Posterior vena cava (tissue), 2 donors: ENCODE measurements at places on chromosomes 2 and 18.

DNA sequence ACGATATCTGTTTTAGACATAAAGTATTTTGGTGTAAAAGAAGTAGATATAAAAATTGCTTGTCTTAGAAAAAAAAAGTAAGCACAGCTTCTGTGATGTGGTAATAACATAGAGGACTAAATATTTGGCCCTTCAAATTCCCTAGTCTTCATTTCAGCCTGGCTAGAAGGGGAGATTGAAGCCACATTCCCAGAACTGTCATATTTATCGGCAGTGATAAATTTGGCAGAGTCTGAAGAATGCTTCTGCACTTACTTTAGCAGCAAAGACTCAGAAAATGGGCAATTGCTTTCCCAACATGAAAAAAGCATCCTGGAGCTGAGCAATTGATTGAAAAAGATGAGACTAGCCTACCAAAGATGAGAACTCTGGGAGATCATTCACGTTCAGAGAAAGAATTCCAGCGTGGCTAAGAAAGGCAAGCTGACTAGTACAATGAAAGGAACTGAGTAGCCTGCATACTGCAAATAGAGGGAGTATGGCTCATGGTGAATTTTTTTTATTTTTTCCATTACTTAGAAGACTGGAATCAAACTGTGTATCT, 278.7 kb upstream of the KLHL29 start:
- no peak for DNase-seq

DNA sequence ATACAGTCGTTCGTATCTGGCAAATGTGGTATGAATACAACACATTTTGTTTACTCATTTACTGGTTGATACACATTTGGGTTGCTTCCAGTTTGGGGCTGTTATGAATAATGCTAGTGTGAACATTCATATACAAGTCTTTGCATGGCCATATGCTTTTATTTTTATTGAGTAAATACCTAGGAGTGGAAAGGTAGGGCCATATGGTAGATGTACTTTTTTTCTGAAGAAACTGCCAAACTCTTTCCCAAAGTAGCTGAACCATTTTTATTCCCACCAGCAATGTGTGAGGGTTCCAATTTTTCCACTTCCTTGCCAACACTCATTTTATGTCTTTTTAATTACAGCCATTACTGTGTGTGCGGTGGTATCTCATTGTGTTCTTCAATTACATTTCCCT, 496.2 kb upstream of the NRXN1 start:
- DNase-seq, result no peak

DNA sequence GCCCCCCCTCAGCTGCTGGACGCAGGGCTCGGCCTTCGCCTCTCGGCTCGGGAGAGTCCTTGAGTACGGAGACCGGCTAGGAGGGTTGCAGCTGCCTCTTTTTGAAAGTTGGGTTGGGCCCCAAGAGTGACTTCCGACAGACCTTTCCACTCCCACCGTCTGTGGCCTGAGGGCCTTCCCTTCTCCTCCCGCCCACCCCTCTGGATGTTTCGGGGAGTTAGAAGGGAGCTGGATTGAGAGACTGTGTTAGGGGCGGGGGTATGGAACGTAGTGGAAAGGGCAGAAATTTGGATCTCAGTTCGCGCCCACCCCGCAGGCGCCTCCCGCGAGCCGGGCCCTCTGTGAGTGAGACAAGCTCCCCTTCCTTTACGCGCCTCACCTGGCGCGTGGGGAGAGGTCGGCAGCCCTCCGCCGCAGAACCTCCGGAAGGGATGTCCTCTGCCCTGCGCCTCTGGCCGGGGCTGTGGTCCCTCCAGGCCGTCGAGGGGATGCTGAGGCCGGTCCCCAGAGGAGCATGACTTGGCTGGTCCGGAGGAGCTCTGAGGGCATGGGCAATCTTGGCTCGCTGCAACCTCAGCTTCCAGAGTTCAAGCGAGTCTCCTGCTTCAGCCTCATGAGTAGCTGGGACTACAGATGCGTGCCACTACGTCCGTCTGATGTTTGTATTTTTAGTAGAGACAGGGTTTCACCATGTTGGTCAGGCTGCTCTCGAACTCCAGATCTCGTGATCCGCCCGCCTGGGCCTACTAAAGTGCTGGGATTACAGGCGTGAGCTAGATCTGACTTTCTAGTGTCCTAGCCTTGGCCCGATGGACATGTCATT, 15.9 kb downstream of the C2orf74 start:
- DNase-seq, result peak; percentile 85

DNA sequence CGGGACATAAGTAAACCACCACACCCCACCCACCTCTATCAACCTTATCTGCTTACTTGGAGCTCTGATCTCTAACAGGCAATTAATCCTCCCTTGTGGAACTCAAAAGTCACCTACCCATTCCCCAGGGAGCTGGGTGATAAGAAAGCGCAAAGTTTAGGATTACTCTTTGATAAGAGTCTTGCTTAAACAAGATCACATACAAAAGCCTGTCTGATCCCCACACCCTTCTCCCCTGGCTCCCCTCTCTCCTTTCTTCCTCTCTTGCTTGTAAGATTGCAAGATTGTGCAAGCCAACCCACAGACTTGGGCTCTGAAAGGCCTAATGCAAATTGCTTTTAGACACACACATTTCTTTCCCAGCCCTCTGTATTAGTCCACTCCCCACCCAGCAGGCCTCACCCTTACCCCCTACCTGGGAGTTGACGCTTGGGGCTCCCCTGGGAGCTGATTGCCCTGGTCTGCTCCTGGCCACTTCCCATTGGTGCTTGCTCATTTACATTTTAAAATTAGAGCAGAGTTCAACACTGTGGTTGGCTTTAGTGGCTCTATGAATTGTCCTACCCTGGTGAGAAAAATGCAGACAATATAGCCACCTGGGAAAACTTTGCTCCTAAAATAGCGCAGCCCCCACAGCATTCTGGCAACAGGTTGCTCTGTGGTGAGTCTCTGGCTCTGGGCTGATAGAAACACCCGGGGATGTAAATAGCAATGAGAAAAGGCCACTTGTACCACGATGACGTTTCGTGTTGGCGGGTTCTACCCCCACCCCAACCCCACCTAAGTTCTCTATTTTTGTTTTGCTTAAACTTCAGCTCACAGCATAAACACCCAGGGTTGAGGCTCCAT, 92.8 kb upstream of the MSH2 start:
- no peak for DNase-seq

- no peak for DNase-seq
These were observed 80.9 kb upstream of the BCL2L11 start for GRCh38 chr2:111039628-111040383.

DNA sequence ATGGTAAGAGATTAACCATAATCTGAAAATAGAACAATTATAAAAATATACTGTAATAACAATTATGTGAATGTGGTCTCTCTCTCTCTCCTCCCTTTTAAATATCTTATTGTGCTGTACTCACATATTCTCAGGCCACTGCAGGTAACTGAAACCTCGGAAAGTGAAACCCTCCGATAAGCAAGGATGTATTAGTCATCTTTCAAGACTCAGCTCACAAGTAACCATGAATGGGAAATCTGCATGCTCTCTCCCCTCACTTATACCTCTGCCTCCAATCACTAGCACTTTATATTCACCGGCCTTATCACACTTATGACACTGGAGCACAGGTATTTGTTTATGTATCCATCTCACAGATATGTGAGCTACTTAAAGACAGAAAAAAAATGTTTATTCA, 139.7 kb downstream of the LRP2 start:
- no peak for DNase-seq

- DNase-seq, result no peak
These were observed 79.6 kb upstream of the GCFC2 start for GRCh38 chr2:75790121-75790813.

DNA sequence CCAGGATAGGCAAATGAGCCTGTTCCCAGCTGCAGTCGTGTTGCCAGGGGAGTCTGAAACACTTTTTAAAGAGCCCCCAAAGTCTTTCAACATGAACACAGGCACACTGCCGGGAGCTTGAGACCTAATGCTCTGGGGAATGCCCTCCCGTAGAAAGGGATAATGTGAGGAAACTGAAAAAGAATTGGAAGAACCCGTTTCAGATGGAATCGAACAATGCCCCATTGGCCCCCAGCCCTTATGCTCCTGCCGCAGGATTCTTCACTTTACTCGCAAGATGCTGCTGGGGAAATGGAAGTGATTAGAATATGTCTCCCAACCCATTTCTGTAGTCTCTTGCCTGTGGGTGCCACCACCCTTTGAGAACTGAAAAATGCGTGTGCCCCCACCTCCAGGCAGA, 136.3 kb upstream of the GATA6 start:
- DNase-seq, result no peak
